ENCODE measurements at places on chromosomes 11 and 22.

DNA sequence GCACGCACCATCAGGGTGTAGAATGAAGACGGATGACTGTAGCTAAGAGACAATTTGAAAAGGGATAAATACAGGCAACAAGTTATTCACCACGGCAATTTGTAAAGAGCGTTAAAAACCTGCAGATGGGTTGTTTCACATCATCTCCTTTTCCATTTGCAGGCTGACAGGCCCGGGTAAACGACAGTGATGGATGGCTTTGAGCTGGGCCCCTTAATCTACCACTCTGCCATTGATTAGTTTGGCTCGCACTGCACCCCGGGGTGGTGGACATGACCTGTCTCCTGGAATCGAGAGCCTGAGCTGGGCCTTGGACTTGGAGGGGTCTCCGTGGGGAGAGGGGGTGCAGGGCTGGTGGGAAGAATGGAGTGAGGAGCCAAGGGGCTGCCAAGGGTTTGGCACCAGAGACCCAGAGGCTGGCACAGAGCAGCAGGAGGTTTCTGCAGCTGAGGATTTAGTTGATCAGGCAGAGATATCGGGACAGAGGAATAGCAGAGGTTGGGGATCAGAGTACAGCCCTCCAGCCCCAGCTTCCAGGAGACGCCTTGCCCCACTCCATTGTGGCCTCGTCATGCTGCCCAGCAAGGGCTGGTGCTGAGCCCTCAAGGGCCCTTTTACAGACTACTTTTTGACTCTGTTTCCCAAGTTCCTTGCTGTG lies 110.6 kb upstream of the NECTIN1 start:
- DNase-seq = no peak

DNA sequence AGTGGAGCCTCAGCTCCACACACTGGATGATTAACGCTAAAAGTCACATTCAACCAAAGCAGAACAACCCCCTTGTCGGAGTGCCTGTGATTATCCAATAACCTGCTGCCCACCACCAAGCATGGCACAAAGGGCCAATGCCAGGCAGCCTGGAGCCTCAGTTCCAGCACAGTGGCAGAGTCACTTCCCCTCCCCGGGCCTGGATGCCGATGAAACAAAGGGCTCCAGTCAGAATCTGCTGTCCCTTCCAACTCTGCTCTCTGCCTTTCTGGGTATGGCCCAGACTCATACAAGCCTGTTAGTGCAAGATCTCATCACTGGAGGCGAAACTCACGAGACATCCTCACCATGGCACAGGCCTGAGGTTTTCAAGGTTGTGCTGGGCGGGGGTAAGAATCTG lies 52.1 kb downstream of the CLTCL1 start:
- no peak for DNase-seq

GRCh38 chr11:39806652-39807051 lies 1652.8 kb downstream of the LRRC4C start:
- no peak for DNase-seq

- no peak for DNase-seq
These were observed 143.6 kb upstream of the TRPC6 start for GRCh38 chr11:101727451-101727850.

DNA sequence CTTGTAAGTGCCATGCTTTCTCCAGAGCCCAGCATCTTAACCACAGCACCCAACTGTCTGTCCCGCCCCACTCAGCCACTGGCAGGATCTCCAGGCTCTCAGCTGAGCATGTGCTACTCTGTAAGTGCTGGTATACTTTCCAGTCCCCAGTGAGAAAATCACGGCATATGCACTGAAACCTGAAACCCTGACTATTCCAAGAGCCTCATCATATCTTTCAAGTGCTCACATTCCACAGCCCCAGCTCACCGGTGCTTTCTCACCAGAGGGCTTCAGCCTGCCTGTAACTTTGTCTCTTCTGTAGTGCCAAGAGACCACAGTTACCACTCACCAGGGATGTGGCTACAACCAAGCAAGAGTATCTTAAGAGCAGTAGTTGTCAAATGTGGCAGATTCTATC lies 24.4 kb upstream of the PAMR1 start:
- peak; percentile 97 for DNase-seq

DNA sequence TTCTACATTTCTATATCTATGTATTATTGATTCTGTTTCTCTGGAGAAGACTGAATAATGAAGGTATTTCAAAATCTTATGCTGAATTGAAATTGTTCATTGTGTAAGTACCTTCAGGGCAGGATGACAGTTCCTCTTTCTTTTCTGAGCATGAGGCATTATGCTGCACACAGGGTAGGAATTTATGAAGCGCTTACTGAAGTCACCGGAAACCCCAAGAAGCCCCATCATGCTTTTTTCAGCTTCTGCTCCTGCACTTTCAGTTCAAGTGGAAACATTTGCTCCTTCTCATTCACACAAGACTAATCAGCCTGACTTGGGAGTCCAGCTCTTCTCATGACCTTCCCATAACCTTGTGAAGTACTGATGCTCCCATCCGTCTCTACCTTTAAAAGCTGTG lies 314.7 kb upstream of the SORL1-AS1 start:
- DNase-seq = no peak

Measured in fibroblast of skin of right quadriceps (primary cell).